Stromal cell of bone marrow (primary cell): ENCODE measurements at places on chromosomes 1 and 21.
A peak's percentile ranks its signal among the peaks of the same experiment; 100 is the strongest.

GRCh38 chr1:11858968-11859871, 475 bp upstream of the NPPB start:
- DNase-seq, result no peak

DNA sequence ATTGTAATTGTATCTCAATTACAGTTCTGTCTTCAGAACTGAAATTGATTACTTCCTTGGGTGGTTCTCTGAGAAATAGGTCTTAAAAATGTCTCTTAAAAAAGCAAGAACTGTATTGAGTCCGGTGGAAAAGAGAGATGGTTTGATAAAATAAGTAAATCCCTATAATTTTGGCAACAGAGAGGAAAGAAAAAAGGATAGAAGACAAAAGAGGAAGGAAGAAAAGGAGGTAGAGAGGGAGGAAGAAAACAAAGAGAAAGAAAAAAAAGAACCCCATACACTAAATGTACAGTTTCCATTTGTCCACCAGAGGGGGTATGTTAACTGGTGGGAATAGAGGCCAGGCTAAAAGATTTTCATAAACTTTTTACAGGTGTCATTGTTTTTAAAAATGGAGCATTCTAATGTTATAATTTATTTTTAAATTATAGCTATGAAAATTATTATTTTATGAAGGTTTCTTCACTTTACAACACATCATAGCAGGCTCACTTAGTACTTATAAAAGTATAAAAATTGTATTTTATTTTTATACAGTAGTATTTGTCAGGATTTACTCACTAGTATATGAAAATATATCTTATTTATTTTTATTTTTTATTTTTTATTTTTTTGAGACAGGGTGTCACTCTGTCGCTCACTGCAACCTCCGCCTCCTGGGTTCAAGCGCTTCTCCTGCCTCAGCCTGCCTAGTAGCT, 2.1 kb upstream of the UBE2T start:
- peak; percentile 36 for DNase-seq

DNA sequence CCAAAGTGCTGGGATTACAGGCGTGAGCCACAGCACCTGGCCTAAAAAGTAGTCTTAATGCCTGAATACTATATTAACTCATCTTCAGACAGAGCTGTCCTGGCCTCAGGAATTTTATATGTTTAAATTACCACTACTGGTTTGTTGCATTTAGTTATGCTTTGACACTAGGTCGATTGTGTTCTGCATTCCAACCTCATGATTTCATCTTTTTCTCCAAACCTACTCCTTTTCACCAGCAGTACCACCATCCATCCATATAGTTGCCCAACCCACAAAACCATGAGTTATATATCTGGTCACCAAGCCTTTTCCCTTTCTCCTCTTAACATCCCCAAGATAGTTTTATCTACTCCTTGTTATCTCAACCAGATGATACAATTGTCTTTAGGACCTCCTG, 22.6 kb downstream of the FMO5 start:
- no peak for DNase-seq

DNA sequence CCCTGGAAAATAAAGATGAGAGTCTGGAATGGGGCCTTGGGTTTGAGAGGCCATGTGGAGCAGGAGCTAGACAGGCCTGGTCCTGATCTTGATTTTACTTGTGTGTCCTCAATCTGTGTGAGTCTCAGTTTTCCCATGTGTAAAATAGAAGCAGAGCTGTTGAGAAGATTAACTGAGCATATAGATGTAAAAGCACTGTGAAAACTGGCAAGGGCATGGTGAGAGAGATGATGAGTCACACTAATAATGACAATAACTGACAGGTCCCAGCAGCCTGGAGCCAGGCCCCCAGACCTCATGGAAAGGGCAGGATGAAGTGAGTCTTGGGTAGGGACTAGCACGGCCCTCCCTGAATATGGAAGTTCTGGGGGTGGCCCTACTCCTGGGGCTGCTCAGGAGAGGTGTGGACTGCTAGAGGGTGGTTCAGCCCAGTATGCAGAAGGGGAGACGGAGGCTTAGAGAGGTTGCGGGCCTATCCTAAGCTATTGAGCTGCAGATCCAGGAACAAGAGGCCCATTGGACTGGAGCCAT, 2.8 kb upstream of the AHDC1 start:
- DNase-seq, result no peak

DNA sequence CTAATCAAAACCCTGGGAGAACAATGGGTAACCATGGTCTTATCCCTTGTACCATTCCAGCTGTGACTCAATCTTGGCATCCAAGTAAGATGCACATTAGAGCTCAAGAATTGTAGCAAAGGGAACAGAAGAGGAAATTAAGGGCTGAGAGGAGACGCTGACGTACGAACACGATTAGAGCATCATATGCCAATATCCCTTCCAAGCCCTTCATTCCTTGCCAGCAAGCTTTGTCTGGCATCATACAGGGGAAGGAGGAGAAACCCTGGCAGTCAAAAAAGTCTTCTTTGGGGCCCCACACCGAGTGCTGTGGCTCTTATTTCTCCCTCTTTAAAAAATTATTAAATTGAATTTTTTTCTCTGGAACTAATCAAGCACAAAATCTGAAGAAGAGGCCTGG, 120.9 kb downstream of the ASTN1 start:
- DNase-seq, result no peak

- DNase-seq, result no peak
Measured at GRCh38 chr21:33021667-33022066, 4.1 kb upstream of the OLIG2 start.

- DNase-seq, result no peak
Measured at GRCh38 chr1:41953291-41953690, 34.6 kb upstream of the HIVEP3 start.

GRCh38 chr1:51518586-51519047, 449 bp downstream of the EPS15 start:
- DNase-seq, result no peak

- DNase-seq, result no peak
Measured at GRCh38 chr1:34850382-34850781, 9.2 kb downstream of the SMIM12 start.

- DNase-seq, result peak; percentile 52
Measured at GRCh38 chr1:20521960-20522861, 14.3 kb upstream of the MUL1 start.

- no peak for DNase-seq
Measured at GRCh38 chr1:33666616-33667015, 194.2 kb downstream of the ZSCAN20 start.

- peak; percentile 37 for DNase-seq
Measured at GRCh38 chr1:181033128-181033798, 520 bp upstream of the MR1 start.

- DNase-seq, result no peak
Measured at GRCh38 chr21:42672699-42673458, 19.5 kb downstream of the PDE9A start.

- DNase-seq, result peak; percentile 85
Measured at GRCh38 chr1:240737298-240737697, 125.3 kb upstream of the GREM2 start.

GRCh38 chr1:75980972-75981897, 49.0 kb upstream of the ASB17 start:
- no peak for DNase-seq

DNA sequence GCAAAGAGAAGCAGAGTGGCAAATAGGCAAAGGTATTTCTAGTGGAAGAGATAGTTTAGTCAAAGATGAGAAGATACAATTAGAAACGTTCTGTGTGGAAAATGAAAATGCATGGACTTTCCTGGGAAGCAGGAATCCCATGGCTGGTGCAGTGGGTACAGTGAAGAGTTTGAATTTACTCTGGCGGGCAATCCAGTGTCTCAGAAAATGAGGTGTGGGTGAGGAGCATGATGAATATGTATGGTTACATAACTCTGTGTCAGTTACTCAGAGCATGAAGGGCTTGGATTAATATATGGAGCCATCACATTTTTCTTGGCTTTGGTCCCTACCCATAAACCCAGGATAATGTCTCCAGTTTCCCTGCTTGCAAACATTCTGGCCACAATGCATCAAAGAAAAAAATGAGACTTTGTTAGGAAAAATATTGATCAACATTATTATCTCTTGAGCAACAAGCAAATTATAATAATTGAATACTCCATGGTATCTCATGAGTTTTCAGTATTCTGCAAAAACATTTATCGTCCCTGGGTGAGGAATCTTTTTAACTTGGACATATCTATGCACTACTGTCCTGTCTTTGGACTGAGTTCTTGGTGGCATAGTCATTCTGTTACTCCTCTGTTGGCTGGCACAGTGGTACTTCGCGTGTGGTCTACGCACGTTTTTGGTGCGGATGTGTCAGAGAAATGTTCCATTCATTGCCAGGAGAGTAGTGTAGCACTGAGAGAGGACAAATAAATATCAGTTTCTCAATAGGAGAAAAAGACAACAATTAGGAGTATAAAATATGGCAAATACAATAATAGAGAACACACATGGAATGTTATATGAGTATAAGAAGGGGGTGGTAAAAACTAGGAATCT, 173.7 kb upstream of the C1orf105 start:
- peak; percentile 50 for DNase-seq

- no peak for DNase-seq
Measured at GRCh38 chr1:114173680-114174079, 20.0 kb upstream of the SYT6 start.

GRCh38 chr1:180358649-180359048, 128.6 kb downstream of the LHX4 start:
- DNase-seq, result no peak

DNA sequence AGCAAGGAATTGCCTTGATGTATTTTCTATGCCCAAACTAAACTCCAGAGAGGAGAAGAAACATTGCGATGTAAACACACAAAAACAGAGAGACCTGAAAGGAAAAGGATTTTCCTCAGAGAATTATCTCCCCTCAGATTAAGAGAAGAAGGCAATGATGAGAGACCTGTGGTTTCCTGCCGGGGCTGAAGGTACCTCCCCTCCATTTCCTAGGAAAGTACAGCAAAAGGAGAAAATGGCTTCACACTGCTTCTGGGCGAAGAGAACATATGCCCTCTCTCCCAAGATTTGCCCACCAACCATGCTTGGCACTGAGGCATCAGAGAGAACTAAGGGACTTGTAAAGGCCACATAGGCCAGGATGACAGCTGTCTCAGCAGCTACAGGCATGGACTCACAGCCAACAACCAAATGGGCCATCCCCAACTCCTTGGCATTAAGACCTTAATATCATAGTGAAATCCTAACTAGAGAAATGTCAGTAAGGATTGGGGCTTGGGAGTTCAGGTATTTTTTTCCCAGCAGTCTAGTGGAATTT, 523.0 kb downstream of the PTPRC start:
- DNase-seq, result no peak

DNA sequence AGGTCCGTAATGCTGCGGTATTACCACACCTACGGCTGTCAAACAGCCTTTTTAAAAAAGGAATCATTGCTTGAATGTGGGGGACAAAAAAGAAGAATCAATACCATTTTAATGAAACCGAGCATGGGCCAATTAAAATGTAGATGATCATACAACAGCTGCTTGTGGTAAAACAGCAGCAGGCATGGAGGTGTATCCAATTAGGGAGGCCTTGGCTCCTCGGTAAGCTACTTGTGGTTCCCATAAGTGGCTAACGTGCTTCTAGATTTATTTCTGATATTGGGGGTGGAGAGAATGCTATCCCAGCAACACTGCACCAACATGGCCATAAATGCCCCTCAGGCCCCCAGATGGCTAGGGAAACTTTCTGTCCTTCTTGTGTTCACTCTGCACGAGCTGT, 1.8 kb downstream of the PTPN14 start:
- no peak for DNase-seq

DNA sequence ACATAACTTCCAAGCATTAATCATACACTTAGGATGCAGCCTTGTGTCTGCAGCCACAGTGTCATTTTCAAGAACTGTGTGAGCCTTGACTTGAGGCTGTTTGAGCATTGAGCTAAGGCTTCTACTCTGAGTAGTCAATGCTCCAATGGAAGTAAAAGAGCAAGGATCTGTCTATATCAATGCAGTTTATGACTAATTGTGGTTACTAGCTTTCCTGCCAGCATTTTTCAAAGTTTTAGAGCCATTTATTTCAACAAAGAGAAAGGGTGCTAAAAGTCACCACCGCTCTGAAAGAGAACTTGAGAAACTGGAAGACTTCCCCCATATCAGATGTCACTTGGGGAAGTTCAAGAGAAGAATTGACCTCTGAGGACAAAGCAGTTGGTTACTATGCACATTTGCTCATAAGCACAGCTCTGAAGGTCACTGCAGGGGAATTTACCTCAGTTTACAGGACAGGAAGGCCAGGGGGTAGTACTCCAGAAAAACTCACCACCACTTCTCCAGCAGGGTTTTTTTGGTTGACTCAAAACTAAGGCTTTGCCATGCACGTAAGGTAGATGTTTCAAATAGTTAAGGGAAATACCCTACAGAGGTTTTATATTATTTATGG, 24.5 kb upstream of the RGS1 start:
- peak; percentile 90 for DNase-seq

DNA sequence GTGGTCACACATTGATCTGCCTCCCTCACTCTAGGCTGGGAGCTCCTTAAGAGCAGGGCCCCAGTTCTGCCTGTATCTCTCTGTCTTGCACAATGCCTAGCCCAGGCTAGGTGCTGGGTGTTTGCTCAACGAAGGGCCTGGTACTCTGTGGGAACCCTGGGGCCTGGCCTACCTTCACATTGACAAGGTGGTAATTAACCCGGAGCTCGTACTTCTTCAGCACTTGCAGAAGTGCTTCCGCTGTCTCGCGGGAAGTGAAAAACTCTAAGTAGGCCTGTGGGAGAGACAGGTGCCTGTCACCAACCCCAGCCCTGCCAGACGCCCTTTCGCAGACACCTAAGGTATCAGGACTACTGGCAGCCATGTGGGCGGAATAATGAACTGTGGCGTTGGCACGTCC, 13.7 kb downstream of the MTHFR start:
- DNase-seq, result no peak

DNA sequence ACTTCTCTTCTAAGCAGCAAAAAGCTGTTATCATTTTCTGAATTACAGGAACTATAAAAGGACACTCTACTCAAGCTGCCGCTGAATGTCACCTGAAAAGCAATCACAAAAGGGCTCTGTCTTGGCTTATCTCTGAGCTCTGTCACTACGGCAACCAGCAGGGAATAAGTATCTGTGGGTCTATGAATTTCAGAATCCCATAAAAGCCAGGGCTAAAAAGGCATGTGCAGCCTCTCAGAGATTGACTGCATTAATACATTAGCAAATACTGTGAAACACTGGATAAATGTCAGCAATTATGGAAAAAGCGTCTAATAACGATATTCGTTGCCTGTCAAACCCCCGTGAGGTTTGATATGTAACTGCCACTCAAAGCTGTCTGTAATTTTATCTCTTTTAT, 210.2 kb upstream of the DMRTA2 start:
- DNase-seq, result no peak

GRCh38 chr1:36151134-36151844, 2.0 kb upstream of the TRAPPC3 start:
- DNase-seq, result no peak

- no peak for DNase-seq
Measured at GRCh38 chr1:215526147-215526845, 40.8 kb upstream of the KCTD3 start.
